ENCODE measurements at places on chromosomes 5 and 9.

DNA sequence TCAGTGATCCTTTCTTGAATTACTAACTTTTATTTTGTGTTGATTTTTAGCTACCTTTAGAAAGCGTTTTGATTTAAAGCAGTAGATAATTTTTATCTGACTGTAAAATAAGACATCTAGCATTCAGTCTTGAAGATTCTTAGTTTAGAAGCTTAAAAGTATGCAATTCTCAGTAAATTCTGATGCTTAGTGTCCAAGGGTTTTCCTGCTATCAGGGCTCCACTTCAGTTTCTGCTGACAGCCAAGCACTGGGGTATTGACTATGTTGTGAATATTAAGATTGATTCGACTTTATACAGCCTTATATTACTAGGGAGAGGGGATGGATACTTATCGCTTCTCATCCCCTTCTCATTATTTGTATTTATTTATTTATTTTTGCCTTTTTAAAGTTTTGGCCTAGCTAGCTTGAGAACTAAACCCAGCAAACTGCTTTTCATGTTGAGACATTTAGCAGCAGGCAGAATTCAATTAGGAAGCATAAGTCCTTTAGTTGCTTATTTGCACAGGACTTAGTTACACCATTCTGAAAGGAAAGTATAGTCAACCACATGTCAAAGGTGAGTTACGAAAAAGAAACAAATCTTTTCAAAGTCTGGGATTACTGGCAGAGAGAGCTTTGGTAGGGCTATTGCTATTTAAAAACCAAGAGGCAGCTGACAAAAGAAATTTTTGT, 2.9 kb downstream of the PBX3 start:
- DNase-seq: no peak

DNA sequence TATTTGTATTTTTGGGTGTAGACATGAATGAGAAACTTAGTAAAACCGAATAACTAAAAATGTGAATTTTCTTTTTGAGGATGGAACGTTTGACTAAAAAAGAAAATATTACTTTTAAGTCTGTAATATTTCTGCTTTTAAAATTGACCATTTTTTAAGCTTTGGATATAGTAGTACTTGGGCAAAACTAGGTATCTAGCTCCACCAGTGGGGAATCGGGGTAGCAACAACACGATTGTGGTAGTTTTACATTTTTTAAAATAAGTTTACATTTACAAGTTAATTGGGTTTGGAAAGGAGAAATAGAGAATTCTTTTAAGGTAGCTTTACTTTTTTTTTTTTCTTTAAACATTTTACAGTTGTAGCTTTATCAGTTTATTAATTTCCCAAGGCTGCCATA, 154.4 kb downstream of the MAN2A1 start:
- no peak for DNase-seq

DNA sequence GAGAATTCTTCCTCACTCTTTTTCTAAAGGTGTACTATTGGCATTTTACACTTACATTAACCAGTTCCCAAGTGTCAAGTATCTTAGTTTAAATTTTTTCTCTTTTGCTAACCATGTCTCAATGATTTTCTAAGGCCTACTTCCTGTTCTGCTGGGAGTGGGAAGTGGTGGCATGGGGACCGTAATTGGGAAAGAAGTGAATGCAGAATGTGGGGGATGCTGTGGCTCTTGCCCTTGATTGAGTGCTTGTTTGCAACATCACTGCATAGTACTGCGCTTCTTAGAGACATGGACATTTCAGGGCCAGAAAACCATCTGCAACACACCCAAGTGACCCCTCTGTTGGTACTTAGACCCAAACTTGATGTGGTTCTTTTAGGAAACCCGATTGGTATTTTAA, 32.8 kb downstream of the MRRF start:
- DNase-seq: no peak

- DNase-seq: no peak
These were observed 251.7 kb downstream of the PSAT1 start for GRCh38 chr9:78548670-78549069.

DNA sequence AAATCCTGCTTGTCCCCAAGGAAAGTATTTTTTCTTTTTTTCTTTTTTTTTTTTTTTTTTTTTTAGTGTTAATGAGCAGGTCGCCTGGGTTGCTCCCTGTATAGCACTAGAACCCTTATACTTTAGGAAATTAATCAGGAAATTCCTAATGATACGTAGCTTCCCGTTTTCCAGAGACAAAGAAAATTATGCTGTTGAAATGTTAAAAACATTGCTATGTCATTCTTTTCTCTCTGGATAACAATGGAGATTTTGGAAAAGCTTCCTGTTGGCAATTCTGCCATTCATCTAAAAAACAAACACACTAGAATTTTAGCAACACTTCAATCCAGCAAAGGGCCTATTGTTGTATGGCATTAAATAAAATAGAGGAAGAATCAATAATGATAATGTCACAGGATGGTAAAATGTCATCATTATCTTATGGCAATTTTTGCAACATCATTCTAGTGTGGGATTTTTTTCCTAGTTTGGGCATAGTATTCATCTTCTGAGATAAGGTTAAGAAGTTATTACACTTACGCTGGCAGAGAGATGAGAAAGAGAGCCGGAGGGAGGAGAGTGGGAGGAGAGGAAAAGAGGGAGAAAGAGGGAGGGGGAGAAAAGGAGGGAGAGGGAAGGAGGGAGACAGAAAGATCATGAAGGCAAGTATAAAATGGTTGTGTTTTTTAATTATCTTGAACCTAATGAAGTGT, 315.8 kb upstream of the PDE4D start:
- DNase-seq: no peak

- no peak for DNase-seq
These were observed 217.0 kb downstream of the DMRT2 start for GRCh38 chr9:1267141-1267570.

- DNase-seq: no peak
These were observed 74.5 kb downstream of the PTCD2 start for GRCh38 chr5:72394688-72395087.

DNA sequence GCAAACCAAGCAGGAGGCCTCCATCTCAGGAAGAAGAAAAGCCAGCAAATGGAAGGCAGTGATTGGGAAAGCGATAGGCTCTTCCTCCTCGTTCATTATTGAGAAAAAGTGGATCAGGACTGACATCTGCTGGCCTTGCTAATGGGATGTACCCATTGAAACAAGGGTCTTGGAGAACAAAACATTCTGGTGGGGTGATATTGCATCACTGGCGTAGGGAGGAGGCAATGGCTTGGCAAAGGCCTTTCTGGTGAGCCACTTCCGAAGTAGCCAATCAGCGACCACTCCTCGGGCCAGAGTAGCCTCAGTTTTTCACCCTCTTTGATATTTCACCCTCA, 86.7 kb upstream of the NFIB start:
- no peak for DNase-seq

DNA sequence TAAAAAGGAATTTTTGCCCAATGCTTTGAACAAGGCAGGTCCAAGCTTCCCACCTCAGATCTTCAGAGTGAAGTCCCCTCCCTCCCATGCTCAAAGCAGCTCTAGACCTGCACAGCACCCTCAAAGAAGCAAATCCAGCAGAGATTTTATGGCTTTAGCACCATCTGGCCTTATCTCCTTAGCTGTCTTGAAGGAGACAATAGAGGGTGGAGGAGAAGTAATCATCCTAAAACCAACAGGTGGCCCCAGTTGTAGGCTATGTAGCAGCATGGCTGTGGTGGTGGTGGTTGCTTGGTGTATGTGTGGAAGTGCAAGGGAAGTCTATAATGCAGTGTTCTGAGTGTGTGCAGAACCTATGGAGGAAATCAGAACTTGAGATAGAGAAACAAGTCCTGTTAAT, 140.1 kb downstream of the GRIA1 start:
- no peak for DNase-seq

GRCh38 chr9:81652058-81652687, 37.2 kb downstream of the TLE1 start:
- DNase-seq: no peak

GRCh38 chr9:112552229-112553056, 65.8 kb downstream of the KIAA1958 start:
- DNase-seq: no peak

DNA sequence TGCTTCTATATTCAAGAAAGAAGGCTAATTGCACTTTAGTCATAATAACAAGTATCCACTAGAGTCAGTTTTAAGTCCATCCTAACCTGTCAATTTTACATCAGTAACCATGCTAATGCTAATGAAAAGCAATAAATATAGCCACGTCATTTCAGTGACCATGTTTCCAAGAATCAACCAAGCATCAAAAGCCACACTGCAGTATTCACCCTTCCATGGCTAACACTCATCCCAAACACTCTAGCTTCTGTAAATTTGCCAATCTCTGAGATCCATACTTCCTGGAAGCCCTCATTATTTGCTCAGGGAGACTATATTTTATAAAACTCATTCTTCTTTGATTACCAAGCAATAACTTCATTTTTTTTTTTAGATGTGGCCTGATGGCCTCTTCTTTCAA, 712.0 kb downstream of the CETN3 start:
- DNase-seq: no peak

- no peak for DNase-seq
These were observed 8.3 kb downstream of the LPCAT1 start for GRCh38 chr5:1515311-1515920.

DNA sequence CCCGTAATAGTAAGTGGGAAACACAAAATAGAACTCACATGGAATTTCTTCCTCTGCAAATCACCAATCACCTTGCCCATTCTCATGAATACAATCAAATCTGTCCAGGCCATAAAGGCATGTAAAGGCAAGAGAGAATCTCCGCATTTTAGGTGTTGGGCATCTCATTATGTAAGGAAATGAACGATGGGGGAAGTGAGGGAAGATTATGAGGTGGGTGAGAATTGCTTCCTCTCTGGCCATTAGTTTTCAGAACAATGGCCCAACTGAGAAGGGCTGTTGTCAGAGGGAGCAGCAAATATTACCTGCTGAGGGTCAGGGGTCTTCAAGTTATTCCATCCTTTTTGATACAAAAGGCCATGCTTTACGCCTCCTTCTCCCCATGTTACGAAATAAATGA, 455.1 kb downstream of the ARHGEF28 start:
- DNase-seq: no peak

GRCh38 chr5:134982230-134982629, 14.5 kb downstream of the CATSPER3 start:
- DNase-seq: no peak

GRCh38 chr5:174793684-174794328, 69.4 kb downstream of the MSX2 start:
- DNase-seq: peak; percentile 47

GRCh38 chr9:134214766-134215419, 50.5 kb upstream of the RNU6ATAC start:
- no peak for DNase-seq

DNA sequence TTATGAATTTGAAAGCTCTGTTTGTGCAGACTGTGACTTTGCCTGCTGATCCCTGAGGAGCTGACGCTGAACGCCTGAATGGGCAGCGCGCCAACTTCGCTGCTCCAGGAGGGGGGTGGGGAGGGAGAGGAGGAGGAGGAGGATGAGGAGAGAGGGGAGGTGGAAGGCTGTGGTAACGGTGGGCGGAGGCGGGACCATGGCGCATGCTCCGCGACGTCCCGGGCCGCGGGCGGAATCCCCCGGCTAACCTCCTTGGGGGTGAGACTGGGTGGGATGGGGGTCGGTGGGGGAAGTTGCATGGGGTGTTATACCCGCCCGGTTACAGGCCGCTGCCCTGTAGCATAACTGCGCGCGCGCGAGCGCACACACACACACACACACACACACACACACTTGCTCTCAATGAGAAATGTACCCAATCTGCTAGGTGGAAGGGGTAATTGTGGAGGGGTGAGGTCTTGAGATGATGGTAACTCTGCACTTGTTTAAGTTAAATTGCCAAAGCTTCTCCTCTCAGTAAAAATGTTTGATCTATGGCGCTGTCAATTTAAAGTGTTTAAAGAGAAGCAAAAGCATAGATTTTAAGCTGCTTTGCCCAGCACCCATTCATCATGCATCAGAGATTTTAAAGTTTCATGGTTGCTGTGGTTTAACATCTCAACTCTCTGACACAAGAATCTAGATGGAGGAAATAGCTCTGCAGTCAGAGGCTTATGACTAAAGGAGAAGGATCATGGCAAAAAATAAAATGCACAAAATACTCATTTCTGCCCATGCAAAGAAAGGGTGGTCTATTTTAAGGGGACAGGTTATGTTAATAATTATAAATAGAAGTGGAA, 76.6 kb upstream of the TBCA start:
- DNase-seq: peak; percentile 86

DNA sequence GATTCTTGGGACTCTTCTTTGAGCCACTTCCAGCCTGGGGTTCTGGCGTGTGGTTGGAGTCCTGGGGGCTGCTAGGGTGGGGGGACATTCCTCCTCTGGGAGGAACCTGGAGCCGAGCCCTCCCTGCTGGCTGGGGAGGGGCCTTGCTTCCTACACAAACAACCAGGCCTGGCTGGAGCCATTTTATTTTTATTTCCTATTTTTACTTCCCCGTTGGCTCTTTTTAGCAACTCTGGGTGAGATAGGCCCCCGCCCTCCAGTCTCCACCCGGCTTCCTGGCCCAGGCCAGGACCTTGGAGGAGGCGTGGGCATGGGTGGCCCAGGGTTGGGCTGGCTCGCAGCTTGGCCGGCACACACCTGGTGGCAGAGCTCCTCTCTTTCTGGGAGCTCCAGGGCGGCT, 15.1 kb downstream of the RXRA start:
- DNase-seq: no peak

- DNase-seq: no peak
These were observed 88.7 kb downstream of the BASP1 start for GRCh38 chr5:17305964-17306725.

GRCh38 chr5:79853676-79854418, 137.2 kb downstream of the MTX3 start:
- no peak for DNase-seq

GRCh38 chr5:152503206-152503605, 98.1 kb upstream of the NMUR2 start:
- DNase-seq: no peak

DNA sequence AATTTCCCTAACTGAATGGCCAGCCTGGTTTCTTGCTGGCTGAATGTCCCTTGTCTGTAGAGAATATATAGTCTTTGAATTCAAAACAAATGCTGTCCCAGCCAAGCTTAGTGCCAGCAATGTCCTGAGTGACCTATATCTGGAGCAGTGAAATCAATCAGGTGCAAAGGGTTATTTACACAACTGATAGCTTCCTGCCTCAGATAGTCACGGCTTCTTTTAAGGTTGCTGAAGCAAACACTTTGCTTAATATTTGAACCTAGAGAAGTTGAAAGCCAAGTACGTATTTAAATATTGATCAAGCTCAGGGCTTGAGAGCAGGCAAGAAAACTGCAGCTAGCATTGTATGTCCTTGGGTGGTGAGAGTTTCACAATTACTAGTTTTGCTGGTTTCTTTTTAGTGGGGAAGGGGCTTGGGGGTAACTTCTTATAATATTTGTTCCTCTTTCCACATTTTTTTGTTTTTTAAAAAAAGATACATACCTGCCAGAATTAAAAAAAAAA, 2.0 kb upstream of the ARHGEF28 start:
- DNase-seq: no peak

All from NCI-H187 (cell line).